Activated naive CD8-positive, alpha-beta T cell treated with anti-CD3 and anti-CD28 coated beads for 36 hours (primary cell): ENCODE measurements at places on chromosomes 12 and 14. TPM values are rescaled to one million over a fixed set of nuclear protein-coding genes. Genes with fewer than 3 reads are reported as not detected.

The AJUBA gene
- 1.0 TPM for total RNA-seq

The GZMB gene
- total RNA-seq: 1,284 TPM

The OR6C2 gene
- not detected for total RNA-seq

The ACAD10 gene
- 14.4 TPM for total RNA-seq

The ADGRD1 gene
- total RNA-seq: not detected

The HOXC11 gene
- total RNA-seq: not detected

The KRT71 gene
- not detected for total RNA-seq

The INHBC gene
- not detected for total RNA-seq

The IKZF4 gene
- 22.9 TPM for total RNA-seq

The COL2A1 gene
- total RNA-seq: not detected

The BTBD7 gene
- 14.3 TPM for total RNA-seq

The SRRM4 gene
- total RNA-seq: not detected

The ARHGAP9 gene
- 162 TPM for total RNA-seq

The ACOT6 gene
- total RNA-seq: not detected

DNA sequence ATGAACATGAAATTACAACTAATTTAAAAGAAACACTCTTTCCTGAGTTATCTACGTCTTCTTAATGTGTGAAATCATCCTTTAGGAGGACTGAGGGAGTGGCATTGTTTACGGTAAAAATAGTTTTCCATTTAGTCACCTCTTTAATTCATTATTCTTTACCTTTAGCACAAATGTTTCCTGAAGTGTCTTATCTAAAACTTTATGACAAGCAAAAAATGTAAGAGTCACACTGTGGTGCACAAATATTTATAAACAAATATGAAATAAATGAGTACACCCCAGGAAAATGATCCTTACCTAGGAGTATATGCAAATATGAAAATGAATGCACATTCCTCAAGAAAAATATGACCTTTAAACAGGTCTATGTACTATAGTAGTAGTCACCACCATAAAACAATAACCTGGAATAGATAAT lies 104.6 kb downstream of the PTPRR start:
- no peak for DNase-seq

DNA sequence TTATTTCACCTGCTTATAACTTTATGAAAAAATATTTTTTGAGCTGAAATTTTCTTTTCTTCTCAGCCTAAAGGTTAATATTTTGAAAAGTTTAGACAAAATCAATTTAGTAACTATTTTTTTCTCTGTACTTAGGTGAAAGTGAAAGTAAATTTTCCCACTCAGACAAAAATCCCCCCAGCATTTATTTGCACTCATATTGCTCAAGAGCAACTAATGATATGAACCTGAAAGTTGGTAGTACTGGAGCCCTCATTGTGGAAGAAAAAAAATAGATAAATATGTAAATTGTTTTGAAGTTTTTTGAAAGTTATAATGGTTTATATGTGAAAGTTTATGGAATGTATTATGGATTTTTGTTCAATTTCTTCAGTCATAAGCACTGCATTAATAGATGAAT lies 1005.9 kb upstream of the ATXN7L3B start:
- no peak for DNase-seq

DNA sequence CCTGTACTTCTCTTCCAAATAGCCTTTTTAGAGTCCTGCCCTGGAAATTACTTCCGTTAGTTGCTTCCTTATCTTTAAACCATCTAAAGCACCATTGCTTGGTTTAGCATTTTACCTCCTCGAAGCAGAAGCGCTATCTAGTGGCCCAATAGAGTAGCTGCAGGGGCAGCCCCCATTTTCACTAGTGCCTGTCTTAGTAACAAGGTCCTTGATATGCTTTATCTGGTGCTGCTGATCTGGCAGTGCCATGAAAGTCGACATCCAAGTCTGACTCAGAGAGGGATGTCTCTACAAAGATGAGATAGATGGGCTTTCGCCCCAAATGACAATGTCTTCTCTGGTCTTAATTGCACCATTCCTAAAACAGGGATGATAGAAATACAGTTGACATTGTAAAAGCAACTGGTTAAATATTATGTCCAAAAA lies 25.0 kb upstream of the CIT start:
- peak; percentile 66 for DNase-seq

- DNase-seq: no peak
Observed at GRCh38 chr12:126926023-126926594, 1340.9 kb upstream of the TMEM132C start.

GRCh38 chr12:40733871-40734270 lies 41.6 kb downstream of the CNTN1 start:
- no peak for DNase-seq

DNA sequence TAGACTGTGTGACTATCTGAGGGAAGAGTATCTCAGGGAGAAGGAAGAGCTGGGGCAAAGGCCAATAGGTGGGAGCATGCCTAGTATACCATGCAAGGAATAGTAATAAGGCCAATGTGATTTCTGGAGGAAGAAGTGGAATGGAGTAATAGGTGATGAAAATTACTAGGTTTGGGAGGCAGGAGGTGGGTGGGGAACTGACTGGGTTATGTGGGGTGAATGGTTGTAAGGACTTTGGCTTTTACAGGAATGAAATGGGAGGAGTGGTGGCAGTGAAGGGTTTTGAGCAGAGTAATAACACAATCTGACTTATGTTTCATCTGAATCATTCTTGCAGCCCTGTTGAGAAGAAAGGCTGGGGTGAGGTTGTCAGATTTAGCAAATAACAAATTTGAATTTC lies 30.9 kb downstream of the NUBPL start:
- no peak for DNase-seq

DNA sequence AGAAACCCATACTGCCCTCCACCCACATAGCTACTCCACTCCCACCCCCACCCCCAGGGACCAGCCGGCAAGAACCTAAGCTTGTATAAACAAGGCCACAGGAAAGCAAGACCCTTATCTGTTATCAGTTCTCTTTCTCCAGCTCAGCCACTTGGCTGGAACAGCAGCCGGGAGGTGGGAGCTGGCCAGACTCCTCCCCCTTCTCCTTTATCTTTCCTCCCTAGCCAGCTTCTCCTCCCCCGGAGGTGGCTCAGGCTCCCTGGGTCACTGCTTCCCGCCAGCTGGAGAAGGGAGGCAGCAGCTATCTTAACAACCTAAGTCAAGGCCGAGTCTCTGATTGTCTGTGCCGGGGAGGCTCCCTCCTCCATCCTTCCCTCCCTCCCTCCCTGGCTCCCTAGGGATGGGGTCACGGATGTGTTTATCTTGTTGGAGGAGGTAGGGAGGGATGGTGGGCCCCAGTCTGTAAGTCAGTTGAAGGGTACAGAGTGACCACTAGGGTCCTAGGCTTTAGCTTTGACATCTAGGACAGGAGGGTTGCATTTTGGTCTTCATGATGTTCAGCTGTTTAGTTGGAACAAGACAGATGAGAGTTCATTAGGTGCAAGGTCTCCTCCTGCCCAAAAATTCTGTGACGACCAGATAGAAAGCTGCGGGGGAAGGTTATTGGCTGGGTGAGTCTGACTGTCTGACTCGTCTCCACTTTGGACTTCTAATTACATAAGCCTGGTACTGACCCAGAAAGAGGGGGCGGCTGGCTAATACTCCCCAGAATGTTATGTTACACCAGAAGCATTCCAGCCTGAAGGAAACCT lies 29.7 kb downstream of the ZFP36L1 start:
- DNase-seq: no peak

- no peak for DNase-seq
Observed at GRCh38 chr14:63182968-63183367, 21.3 kb upstream of the RHOJ start.

GRCh38 chr12:70920251-70920851 lies at the start of gene PTPRR:
Gene PTPRR, minus strand, starts transcription at chr12:70920738. Its CDS starts 348 bp downstream, at chr12:70920390.
- DNase-seq: no peak

- no peak for DNase-seq
Observed at GRCh38 chr12:5588591-5588990, 156.7 kb downstream of the NTF3 start.

GRCh38 chr12:99108924-99109323 lies 463.8 kb downstream of the APAF1 start:
- no peak for DNase-seq

DNA sequence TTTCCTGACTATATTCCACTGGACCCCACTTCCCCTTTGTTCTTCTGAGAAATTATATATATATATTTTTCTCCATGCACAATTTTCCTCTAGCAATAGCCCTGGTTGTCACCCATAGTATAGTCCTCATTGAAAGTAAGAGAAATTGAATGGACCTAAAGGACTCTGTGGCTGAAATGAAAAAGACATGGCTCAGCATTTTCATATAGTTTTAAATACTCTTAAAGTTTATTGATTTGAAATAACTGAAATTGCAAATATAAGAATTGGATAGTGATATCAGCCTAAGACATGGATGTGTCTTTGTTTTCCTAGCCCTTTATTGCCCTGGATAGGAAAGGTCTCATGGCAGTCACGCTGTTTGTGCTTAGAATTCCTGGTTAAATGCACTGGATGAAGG lies 113.8 kb downstream of the ANO6 start:
- DNase-seq: no peak

DNA sequence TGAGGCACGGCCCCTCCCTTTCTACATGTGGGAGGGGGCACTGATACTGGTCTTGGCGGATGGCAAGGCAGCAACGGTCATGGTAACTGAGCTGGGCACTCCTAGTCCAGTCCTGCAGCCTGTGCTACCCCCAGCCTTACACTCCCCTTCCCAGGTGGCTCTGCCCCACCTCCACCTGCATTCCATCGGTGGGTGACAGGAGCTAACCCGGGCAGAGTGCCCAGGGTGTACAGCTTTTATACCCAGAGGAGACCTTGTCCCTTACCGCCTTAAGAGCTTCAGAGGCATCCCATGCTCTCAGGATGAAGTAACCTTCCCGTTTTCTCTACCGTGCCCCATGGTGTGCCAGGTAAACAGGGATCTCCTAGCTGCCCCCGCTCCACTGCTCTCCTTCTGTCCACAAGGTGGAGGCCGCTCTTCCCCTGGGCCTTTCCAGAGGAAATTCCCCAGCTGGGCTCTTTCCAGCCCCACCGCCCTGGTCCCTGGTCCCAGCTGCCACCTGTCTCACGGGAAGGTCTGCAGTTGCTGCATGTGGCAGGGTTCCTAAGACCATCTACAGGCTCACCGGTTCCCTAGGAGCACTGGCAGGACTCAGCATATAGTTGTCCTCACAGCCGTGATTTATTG lies 20.5 kb downstream of the BRI3BP start:
- DNase-seq: no peak

- DNase-seq: no peak
Observed at GRCh38 chr12:82660541-82661325, 26.0 kb upstream of the TMTC2 start.

- DNase-seq: no peak
Observed at GRCh38 chr12:32240162-32240561, 133.5 kb downstream of the BICD1 start.

DNA sequence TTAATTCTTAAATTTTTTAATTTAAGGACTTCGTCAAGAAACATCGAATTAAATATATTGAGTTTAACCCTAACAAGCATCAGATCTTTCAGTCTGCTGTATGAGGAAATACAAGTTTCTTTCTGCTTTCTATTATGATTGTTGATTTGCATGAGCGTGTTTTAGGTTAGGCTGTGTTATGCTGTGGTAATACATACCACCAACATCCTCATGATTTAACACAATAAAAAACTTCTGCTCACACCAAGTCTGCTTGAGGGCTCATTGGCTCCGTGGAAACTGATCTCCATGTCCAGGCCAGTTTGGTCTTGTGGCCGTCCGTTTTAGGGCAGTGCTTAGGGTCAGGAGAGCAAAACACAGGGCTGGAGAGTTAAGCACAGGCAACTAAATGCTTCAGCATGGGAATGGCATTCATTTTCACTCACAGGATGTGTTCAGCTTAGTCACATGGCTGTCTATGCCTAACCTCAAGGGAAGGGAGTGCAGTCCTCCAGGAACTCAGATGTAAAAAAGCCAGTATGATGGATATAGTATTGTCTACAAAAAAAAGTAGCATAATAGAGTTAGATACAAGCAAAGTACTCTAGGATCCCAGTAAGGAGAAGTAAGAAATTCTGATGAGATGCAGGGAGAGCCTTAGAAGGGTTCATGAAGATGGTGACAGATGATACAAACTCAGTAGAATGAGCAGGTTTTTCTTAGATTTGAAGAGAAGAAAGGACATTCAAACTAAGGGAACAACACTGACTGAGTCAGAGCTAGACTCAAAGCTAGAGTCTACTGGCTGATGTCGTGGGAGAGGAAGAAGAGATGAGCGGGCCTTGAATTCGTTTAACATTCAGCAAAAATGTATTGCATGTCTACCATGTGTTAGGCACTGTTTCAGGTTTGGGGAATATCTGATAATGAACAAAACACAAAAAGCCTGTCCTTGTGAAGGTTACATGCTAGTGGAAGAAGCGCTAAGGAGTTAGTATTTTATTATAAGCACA lies 16.3 kb downstream of the MARK3 start:
- no peak for DNase-seq

GRCh38 chr14:26204366-26204727 lies 393.5 kb downstream of the NOVA1 start:
- no peak for DNase-seq

GRCh38 chr14:74882103-74882920 lies 596 bp downstream of the DLST start:
- peak; percentile 63 for DNase-seq

DNA sequence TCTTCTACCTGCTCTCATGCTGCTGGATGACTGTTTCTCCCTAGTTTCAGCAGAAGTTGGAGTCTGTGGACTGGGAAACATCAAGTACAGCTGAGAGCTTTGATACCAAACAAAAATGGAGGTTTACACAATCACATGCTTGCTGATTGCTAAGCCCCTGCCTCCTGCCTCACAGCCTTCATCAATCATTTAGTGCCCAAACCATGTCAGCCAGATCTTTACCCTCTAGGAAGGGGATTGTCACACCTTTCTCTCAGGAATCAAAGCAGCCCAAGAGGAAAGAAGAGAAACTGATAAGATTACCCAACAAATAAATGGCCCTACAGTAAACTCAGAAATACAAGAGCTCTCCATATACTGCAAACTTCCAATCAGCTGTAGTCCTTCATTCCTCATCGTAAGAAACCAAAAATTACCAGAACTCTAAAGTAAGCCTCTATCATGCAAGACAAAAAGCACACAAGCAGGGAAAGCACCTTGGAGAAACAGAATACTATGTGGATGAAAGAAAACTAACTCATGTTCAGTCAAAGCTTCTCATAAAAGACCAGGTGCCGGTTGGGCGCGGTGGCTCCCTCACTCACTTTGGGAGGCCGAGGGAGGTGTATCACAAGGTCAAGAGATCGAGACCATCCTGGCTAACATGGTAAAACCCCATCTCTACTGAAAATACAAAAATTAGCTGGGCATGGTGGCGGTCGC lies 63.6 kb upstream of the RESF1 start:
- DNase-seq: no peak

- peak; percentile 6 for DNase-seq
Observed at GRCh38 chr12:128069359-128069997, 197.5 kb upstream of the TMEM132C start.

GRCh38 chr12:86186449-86186848 lies 69.7 kb downstream of the MGAT4C start:
- no peak for DNase-seq

DNA sequence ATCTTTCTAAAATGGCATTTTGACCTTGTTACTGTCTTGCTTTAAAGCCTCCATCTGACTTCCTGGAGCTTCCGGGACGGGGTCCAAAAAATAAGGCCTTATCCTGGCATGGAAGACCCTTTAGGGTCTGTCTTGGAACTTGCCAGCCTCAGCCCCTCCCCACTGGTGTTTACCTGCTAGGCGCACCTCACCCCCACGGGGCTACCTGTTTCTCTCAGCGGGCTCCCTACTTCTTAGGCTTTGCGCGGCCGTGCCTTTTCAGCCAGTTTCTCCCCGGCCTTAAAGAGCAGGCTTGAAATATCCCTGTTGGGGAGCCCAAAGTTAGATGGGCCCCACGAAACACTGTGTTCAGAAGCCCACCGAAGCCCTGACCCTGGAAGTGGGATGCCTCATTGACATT lies 5.1 kb downstream of the RTL1 start:
- DNase-seq: no peak
